ENCODE measurements at places on chromosomes 12 and 14.
A peak's percentile ranks its signal among the peaks of the same experiment; 100 is the strongest.

DNA sequence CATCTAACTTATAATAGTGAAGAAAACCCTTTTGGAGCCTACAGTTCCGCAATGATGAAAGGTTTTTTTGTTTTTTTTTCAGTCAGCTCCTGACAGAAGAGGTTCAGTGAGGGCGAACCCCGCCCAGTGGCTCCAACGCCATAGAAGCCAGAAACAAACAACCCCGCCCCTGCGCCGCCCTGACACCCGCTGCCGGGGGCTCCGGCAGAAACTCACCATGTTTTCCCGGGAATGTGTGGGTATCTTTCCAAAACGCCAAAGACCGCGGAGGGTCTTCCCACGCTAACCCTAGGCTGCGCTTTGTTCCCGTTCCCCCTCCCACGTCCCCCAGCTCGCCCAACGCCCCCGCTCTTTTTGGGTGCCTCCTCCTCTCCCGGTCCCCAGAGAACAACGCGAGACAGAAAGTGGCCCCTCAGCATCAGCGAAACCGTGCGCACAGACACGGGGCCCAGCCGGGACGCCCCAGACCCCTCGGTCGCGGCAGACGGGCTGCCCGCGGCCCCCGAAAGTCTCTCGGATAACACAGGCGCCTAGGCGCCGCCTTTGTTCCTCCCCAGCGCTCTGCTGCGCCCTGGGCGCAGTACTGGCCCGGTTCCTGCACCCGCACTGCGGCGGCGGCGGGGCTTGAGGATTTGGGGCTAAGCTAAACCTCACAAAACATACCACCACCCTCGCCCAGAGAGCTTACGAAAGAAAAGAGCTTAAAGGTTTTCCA is 522 bp downstream of the TUBA1A start:
- H3K27me3 ChIP-seq = peaks cover 32% of the 10 kb centered on the region
- H3K4me3 ChIP-seq = peak overlapping the region; percentile 97
- peak; percentile 55 for DNase-seq
- peaks cover 39% of the 10 kb centered on the region for H3K36me3 ChIP-seq
- peaks cover 61% of the 10 kb centered on the region for H3K4me1 ChIP-seq
- H3K27ac ChIP-seq = peak overlapping the region; percentile 98

- no peak overlapping the region for H3K27ac ChIP-seq
- no peak overlapping the region for H3K4me3 ChIP-seq
- H3K4me1 ChIP-seq = peaks cover 13% of the 10 kb centered on the region
- H3K36me3 ChIP-seq = no peaks in the 10 kb centered on the region
These were observed 77.3 kb upstream of the LTA4H start for GRCh38 chr12:96112733-96113132.

DNA sequence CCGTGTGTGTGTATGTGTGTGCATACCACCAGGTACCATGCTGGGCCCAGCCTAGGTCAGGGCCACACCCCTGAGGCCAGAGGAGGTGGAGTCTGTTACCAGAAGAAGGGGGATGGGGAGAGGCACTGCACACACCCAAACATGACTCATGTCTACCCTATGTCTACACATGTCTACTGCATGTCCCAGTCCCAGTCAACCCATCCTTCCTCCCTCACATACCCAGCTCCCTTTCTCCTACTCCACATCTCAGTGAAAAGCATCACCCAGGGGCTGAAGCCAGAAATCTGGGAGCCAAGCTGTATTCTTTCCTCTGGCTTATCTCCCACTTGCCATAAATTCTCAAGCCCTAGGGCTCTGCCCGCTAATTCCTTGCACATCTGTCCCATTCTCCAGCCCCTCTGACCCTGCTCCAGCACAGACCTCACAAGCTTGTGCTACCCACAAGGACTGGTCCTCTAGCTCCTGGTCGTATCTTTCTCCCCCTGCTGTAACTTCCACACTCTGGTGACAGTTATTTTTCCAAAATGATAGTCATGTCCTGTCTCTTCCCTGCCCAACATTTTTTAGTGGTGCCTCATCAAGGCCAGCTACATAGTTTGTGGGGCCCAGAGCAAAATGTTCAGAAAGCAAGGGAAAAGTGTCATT is 18.0 kb upstream of the APPL2 start:
- no peaks in the 10 kb centered on the region for H3K27me3 ChIP-seq
- no peak overlapping the region for H3K27ac ChIP-seq
- no peaks in the 10 kb centered on the region for H3K4me1 ChIP-seq
- no peaks in the 10 kb centered on the region for H3K36me3 ChIP-seq
- H3K4me3 ChIP-seq = no peak overlapping the region

DNA sequence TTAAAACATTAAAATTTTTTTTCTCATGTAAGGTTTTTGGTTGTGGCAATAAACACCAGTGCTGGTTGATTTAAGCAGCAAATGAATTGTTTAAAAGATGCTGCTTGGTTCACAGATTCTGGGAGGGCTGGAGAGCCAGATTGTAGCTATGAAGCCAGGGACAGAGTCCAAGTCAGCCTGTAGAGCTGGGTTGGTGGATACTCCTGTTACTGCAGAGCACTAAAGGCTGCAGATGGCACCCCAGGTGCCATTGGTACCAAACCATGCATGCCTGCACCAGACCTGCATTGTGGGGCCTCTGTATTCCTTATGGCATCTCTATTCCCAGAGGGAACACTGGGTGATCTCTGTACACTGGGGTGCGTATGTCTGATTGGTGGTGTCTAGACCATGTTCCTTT is 113.3 kb downstream of the SNAPC1 start:
- peaks cover 2% of the 10 kb centered on the region for H3K36me3 ChIP-seq
- H3K4me3 ChIP-seq = no peak overlapping the region
- H3K27ac ChIP-seq = no peak overlapping the region
- no peaks in the 10 kb centered on the region for H3K4me1 ChIP-seq
- no peak for DNase-seq
- H3K27me3 ChIP-seq = peaks cover 9% of the 10 kb centered on the region

DNA sequence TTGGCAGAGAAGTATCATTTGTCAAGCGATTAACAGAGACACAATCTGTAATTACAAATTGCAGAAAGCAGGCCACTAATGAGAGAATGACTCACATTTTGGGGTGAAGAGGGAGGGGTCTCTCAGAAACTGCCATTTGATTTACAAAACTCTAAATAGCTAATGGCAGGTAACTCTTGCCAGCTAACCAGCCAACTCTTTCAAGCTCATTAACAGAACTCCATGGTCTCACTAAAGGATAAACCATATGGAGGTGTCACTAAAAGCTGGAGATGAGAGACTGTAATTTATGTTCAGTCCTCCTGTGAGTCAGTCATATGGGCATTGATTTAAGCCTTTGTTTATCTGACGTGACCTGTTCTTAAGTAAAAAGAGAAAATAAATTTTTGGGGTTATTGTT is 336.4 kb downstream of the FOXG1 start:
- DNase-seq = no peak
- peaks cover 3% of the 10 kb centered on the region for H3K27me3 ChIP-seq
- no peak overlapping the region for H3K4me3 ChIP-seq
- no peaks in the 10 kb centered on the region for H3K4me1 ChIP-seq
- no peaks in the 10 kb centered on the region for H3K36me3 ChIP-seq
- no peak overlapping the region for H3K27ac ChIP-seq

DNA sequence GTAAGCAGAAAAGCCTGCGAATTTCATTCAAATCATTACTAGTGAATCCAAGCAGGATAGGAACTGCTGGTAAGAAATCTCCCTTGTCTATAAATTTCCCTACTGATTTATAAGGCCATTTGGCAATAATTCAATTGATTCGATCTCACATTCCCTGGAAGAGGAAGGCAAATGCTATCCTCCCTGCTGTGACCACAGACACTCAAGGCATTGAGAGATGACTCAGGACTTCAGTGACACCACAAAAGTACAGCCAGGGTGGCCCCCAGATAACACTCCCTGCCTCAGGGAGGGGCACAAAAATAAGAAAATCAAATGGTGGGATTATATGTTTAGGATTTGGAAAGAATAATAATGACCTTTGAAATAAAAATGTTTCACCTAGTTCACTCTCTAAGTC is 162.7 kb downstream of the GRIP1 start:
- H3K27ac ChIP-seq = no peak overlapping the region
- DNase-seq = no peak
- H3K27me3 ChIP-seq = no peaks in the 10 kb centered on the region
- peaks cover 13% of the 10 kb centered on the region for H3K36me3 ChIP-seq
- peaks cover 27% of the 10 kb centered on the region for H3K4me1 ChIP-seq

DNA sequence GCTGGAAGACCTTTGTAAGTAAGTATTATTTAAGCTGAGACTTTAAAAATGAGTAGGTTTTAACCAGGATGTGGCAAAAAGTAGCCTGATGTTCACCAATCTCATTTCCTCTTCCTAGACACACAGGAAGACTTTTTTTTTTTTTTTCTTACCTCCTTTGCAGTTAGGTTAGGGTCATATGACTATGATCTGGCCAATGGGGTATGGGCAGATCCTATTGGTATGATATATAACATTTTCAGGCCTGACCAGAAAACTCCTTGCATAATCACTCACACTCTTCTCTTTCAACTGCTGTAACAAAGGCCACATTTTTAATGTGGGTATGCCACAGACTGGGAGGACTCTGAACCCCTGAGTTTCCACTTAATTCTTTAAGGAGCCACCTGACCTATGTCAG is 2.7 kb upstream of the RPS6KA5 start:
- H3K4me1 ChIP-seq = peaks cover 7% of the 10 kb centered on the region
- no peak overlapping the region for H3K4me3 ChIP-seq
- no peak for DNase-seq
- no peaks in the 10 kb centered on the region for H3K36me3 ChIP-seq

- peaks cover 2% of the 10 kb centered on the region for H3K27me3 ChIP-seq
- H3K36me3 ChIP-seq = peaks cover 3% of the 10 kb centered on the region
- H3K4me3 ChIP-seq = peak overlapping the region; percentile 98
These were observed 2.1 kb downstream of the VASH1 start for GRCh38 chr14:76763096-76764041.

- no peak for DNase-seq
- no peak overlapping the region for H3K4me3 ChIP-seq
- no peaks in the 10 kb centered on the region for H3K4me1 ChIP-seq
- no peak overlapping the region for H3K27ac ChIP-seq
These were observed 108.7 kb upstream of the PRICKLE1 start for GRCh38 chr12:42698213-42698612.

- no peaks in the 10 kb centered on the region for H3K36me3 ChIP-seq
- no peak overlapping the region for H3K4me3 ChIP-seq
- peaks cover 4% of the 10 kb centered on the region for H3K4me1 ChIP-seq
- peak; percentile 41 for DNase-seq
- H3K27ac ChIP-seq = no peak overlapping the region
These were observed 95.5 kb upstream of the ETV6 start for GRCh38 chr12:11553871-11554533.

Data from neural crest cell (in vitro differentiated cells).